ENCODE measurements at places on chromosomes 13 and 19. TPM values are rescaled to one million over a fixed set of nuclear protein-coding genes. Genes with fewer than 3 reads are reported as not detected.

- DNase-seq, result peak; percentile 53
Measured at GRCh38 chr19:13154241-13154778, 4.1 kb downstream of the IER2 start.

GRCh38 chr13:91661692-91662490 lies 263.5 kb downstream of the GPC5 start:
- no peak for DNase-seq

- no peak for DNase-seq
Measured at GRCh38 chr19:30082168-30082567, 140.1 kb downstream of the URI1 start.

GRCh38 chr13:39765801-39766463 lies 110.5 kb downstream of the COG6 start:
- DNase-seq, result no peak

DNA sequence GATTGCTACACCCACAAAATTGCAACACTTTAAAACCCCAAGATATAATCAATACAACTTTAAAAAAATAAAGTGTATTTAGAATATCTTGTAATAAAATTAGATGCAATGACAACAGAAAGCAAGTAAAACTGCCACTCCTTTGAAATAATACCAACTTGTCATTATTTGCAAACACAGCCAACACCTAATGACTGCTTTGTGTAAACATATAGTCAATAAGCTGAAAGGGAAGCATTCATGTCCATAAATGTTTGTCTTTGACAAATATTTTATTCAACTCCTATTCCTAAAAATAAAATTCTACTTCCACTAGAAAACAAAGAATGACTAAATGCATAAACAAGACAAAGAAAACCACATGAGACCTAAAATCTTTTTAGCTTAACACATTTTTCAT lies 6.6 kb downstream of the SMAD9 start:
- DNase-seq, result no peak

DNA sequence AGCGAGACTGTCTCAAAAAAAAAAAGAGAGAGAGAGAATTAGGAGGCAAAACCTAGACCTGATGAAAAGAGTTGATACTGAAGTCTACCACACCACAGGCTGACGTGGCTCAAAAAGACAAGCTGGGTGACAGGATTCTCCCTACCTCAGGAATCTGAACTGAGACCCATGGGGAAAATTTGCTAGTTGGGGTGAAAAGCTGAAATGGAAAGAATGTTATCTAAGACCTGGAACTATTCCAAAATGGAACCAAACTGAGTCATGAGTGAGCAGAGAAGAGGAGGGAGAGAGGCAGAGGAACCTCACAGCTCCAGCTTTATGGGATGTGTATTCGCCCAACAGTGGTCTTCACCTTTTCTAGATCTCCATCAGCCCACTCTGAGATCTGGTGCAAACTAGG lies 11.7 kb downstream of the SMG9 start:
- no peak for DNase-seq

DNA sequence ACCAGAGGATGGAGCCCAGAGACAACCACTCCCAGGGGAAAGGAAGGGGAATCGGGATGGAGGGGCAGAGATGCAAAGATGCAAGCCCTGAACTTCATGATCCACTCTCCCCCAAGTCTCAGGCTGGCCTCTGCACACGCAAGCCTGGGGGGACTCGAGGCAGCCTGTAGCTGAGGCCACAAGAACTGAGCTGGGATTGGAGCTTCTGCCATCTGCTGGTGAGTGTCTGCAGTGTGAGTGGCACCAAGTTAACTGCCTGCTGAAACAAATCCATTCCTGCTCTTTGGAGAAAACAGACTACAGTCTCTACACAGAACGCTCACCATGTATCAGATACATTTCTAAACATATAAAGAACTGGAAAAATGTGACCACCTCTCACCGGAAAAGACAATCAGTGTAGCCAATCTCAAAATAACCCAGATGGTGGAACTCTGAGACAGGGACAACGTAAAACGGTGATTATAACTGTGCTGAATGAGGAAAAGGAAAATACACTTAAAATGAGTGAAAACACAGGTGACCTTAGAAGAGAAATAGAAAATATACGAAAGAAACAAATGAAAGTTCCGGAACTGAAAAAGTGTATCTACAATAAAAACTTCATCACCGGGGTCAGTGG lies 62.1 kb downstream of the KLF2 start:
- DNase-seq, result no peak

DNA sequence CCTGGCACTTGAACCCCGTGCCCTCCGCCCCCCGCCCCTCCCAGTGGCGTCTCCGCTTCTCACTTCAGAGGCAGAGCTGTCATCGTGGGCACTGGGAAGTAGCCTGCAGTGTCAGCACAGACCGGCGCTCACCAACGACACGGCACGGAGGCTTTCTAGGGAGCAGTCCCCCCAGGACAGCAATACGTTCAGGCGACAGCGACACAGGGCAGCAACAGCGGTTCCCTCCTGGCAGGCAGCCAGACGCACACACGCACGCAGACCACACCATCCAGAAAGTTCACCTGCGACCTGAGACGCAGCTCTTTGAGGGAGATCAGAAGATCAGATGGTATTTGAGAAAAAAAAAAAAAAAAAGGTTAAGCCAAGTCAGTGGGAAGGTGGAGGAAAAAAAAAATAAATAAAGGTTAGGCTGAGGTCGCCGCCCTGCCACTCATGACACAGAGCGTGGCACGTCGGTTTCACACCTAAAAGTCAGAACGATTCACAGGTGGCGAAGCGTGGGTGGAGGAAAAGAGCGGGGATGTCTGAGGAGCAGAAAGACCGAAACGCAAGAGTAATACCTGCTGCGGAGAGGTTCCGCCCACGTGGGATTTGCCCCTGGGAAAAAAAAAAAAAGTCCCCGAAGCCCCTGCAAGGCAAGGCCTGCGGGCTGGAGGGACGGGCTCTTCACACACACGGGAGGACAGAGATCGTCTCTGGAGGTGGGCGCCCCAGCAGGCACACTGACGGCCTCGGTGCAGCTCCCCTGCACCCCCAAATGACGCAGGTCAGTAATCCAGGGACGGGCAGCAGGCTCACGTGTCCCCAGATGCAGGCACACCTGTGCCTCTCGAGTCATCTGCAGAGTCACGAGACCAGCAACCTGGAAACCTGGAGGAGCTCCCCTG lies 94.5 kb downstream of the GNG7 start:
- DNase-seq, result no peak

DNA sequence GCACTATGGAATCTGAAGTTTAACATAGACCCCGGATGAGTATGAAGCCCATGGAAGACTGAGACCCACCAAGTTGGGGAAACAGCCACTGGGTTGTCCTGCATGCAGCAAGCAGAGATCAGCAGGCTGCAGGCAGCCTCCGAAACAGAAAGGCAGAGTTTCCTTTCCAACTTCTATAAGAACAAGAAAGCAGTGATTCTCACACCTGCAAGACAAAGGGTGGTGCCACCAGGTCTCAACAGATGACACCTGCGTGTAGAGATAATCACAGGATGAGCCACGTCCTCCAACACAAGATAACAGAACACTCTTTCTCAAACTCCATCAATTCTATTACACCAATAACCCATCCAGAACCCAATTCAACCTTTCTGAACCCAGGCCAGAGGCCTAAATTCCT lies 457.9 kb downstream of the FOXO1 start:
- no peak for DNase-seq

GRCh38 chr19:15640904-15641597 lies 354 bp downstream of the CYP4F3 start:
- DNase-seq, result no peak

Gene EBPL
- 204 TPM for polyA plus RNA-seq

Gene COX7A1
- polyA plus RNA-seq, result 0.60 TPM

Gene NOSIP
- polyA plus RNA-seq, result 254 TPM
